Left lung (tissue), 14 donors: ENCODE measurements at places on chromosomes 7 and 10. TPM values are rescaled to one million over a fixed set of nuclear protein-coding genes. Genes with fewer than 3 reads are reported as not detected.

- DNase-seq: no peak
- H3K27me3 ChIP-seq: no peaks in the 10 kb centered on the region
- no peaks in the 10 kb centered on the region for H3K36me3 ChIP-seq
- H3K4me3 ChIP-seq: no peak overlapping the region
- no peaks in the 10 kb centered on the region for H3K4me1 ChIP-seq
- no peak overlapping the region for H3K27ac ChIP-seq
Measured at GRCh38 chr7:123901101-123901500, 23.9 kb upstream of the SPAM1 start.

Gene OPN1SW
- not detected for total RNA-seq

DNA sequence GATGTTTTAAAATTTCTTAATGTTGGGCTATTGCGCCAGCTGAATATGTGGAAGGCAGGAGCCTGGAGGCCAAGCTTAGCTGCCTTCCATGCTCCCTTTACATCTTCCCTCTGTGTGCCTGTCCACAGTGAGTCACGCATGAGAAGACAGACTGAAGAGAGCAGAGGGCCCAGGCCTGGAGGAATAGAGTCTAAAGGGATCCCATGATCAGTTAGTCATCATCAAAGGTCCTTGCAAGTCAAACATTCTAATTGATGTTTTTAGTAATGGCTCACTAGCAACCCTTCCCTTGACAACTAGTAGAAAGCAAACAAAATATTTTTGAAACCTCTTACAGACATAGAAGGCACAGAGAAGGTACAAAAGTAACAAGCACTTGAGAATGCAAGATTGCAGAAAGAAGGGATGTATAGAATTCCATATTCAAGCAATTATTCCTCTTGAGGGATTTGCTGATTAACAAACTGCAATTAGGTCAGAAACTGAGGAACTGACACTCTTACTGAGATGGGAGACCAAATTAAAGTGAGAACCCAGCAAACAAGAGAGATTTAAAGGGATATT is 30.7 kb upstream of the APBB1IP start:
- peak overlapping the region; percentile 42 for H3K27ac ChIP-seq
- peak; percentile 53 for DNase-seq
- H3K36me3 ChIP-seq: no peaks in the 10 kb centered on the region
- no peaks in the 10 kb centered on the region for H3K4me1 ChIP-seq

Gene CHAT
- not detected for total RNA-seq

Gene HSPA12A
- total RNA-seq: 9.1 TPM

DNA sequence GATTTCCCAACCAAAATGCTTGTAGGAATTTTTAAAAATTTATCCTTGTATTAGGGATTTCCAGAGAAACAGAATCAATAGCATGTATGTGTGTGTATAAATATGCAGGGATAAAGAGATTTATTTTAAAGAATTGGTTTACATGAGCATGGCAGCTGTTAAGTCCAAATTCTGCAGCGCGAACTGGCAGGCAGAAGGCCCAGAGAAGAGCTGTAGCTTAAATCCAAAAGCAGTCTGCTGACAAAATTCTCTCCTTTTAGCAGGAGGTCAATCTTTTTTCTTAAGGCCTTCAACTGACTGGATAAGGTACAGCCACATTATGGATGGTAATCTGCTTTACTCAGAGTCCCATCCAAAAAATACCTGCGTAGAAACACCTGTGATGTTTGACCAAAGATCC is 42.0 kb downstream of the PRR15 start:
- DNase-seq: no peak
- no peaks in the 10 kb centered on the region for H3K4me1 ChIP-seq
- no peak overlapping the region for H3K4me3 ChIP-seq
- H3K36me3 ChIP-seq: no peaks in the 10 kb centered on the region
- peaks cover 5% of the 10 kb centered on the region for H3K27me3 ChIP-seq

Gene MINDY4
- 8.0 TPM for total RNA-seq
